NCI-H1930 (cell line): ENCODE measurements at places on chromosomes 1 and 21.

- no peak for DNase-seq
Measured at GRCh38 chr21:44485796-44486195, 30.5 kb downstream of the LRRC3 start.

DNA sequence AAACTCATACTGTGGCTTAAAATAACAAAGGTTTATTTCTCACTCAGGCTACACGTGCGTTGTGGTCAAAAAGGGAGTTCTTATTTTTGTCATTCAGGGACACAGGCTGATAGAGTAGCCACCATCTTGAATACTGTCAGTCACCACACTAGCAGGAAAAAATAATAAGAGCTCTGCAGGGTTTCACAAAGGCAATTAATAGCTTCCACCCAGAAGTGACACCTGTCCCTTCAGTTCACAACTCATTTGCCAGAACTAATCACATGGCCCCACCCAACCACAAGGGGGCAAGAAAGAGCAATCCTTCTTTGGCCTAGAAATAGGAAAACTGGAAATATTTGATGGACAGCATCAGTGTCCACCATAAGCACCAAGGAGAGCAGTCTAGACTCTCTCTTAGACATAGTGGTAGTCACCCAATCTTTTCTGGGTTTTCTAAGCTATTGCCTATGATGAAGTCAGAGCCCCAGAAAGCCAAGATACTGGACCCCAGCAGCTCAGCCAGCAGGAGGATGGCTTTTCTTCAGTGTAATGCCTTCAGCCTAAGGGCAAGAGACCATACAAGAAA is 8.2 kb downstream of the HAPLN2 start:
- DNase-seq = peak; percentile 27

- DNase-seq = no peak
Measured at GRCh38 chr21:35340273-35340672, 291.2 kb upstream of the RUNX1 start.

DNA sequence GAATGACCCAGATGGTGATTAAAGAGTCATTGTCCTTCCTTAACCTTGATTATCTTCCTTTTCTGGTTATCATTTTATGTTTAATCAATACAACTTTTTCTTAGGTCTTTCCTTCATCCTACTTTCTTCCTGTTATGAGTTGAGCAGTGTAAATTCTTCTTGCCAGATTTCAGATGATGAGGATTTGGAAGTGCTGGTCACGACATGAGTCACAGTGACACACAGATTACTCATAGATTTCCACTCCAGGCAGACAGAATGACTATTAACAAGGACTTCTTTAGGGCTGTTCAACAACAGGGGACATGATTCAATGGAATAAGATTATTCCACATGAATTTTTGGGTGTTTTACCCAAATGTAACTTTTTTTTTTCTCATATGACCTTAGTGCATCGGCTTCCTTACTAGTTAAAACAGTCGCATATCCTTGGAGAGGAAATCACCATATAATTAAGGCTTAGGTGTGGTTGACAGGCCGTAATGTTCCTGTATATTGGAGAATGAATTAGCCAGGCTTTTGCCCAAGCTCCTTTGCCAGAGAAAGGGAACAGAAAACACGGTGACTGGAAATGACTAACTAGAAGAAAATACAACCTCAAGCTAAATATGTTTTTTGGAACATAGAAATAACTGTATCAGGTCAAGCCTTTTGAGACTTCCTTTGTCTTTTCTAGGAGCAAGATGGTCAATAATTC is 44.2 kb downstream of the PRRX1 start:
- DNase-seq = no peak

- no peak for DNase-seq
Measured at GRCh38 chr1:58548371-58548770, 1.8 kb upstream of the OMA1 start.

DNA sequence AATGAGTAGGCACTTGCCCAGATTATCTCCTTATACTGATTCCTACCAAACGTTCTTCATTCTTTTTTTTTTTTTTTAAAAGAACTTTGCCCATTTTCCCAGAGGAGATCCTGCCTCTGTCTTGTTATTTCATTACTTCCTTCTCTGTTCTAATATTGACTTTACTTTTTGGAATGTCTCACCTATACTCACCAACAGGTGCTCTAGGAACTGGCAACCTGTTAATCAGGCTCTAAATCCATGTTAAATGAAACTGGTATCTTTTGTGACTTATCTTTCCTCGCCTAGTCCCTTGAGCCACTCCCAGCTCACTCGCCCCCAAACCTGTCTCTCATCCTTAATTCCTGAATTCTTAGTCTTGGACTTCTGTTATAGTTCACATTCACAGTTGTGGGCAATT is 1.2 kb upstream of the CRCT1 start:
- DNase-seq = no peak

- no peak for DNase-seq
Measured at GRCh38 chr1:177181280-177181630, 10.5 kb downstream of the BRINP2 start.

DNA sequence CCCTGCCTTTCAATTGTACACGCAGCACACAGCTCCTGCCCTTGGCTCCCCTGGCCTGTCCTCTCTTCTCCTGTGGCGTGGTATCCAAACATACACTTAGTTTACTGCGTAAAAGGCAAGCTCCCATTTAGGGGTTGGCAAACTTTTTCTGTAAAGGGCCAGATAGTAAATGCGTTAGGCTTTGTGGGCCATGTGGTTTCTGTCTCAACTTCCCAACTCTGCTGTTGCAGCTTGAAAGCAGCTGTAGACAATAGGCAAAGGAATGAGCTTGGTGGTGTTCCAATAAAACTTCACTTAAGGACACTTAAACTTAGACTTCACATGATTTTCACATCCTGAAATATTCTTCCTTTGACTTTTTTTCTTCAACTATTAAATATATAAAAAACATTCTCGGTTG is 63.3 kb downstream of the RHOU start:
- DNase-seq = no peak

DNA sequence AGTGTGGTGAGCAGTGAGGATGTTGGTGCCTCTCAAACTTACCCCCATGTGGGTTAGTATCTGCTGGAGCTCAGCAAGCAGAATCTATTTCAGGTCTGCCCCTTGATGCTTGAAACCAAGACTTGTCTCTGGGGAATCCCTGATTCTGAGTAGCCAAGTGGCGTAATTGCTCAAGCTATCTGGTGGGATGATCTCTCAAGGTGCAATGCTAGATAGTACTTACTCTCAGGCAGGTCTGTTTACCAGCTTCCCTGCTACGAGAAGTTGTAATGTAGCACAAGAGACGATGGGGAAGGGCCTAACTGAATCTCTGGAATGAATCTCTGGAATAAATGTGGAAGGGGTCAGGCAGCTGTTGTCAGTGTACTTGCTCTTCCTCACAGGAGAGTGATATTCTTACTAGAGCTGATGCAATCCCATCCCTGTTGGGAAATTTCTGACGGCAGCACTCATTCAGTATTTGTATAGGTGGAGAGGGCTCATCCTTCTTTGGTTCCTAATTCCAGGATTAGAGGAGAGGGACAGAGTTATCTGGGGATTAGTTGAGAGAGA is 65.4 kb downstream of the MACF1 start:
- no peak for DNase-seq

GRCh38 chr1:213227458-213227857 is 176.4 kb downstream of the RPS6KC1 start:
- no peak for DNase-seq

DNA sequence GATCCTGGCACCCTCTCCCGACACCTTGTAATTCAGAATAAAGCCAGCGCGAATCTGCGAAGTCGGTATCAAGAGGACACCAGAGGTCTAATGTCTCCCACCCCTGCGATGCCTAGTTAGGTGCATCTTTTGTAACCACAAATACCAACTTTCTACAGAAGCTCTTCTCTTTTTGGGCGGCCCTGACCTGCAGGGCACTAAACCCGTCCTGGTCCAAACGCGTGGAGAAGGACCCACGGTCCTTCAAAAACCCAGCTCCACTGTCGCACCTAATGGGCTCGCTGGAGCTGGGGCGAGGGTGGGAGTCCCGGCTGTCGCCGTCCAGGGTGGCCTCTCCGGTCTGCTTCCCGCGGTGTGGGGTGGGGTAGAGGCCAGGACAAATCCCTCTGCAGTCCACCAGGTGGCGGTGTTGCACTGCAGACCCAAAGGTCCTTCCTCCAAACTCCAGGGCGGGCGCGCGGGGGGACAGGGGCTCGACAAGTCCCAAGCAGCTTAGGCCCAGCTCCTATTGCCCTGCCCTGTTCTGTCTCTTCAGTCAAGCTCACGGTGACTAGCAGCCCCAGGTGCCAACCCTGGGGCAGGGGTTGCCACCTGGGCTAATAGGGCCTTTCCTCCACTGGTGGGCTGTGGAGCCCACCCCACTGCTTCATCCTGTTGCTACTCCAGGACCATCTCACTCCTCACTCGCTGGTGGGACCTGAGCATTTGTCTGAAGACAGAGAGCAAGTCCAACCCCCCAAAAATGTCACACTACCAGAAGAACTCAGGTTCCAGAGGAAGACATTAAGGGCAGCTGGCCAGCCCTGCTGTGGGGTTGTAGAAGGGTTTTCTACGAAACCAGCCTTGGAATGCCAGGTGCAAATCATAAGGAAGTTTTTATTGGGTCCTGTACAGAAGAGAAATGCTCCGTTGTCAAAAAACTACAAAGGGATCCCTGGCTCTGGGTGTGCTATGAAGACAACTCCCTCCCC is 2.8 kb downstream of the HES3 start:
- peak; percentile 74 for DNase-seq

DNA sequence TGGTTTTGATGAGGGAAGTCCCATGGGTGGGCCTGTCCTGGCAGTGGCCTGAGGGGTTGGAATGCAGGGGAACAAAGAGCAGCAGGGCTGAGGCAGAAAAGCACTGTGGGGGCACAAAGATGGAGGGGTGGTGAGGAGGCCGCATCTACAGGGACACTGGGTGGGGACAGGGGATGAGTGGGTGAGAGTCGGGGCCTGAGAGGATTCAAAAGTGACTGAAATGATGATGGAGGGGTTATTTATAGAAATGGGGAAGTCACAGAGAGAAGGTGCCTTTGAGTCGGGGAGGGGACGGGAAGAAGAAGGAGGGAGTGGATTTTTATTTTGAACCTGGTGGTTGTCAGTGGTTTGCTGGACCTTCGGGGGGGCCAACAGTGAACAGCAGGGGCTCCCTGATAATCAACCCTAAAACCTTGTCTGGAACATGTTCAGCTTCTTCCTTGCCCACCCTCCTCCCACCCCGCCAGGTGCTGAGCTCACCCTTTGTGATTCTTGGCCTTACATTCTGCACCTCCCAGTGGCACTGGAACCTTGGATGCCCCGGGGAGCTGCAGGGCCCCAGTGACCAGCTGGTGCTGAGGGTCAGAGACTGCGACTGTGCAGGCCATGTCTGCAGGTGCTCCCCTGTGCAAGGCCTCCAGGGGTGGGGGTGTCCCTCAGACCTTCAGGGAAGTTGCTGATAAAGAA is 42.9 kb downstream of the IER5 start:
- no peak for DNase-seq

DNA sequence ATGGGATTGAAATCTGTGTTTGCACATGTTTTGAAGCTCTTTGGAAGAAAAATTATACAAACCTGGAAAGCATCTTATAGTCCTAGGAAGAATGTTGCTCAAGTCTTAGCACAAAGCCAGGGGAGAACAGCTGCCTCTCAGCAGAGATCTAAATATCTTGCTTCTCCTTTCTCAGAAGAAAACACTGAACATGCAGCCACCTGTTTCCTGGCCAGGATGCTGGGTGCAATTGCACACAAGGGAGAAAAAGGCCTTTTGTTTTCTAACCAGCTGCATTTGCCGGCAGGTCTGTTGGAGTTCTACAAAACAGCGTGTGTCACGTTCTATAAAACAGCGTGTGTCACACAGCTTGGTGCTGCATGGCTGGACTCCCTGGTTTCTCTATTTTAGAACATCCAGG is 259.6 kb upstream of the PLD5 start:
- DNase-seq = peak; percentile 18

DNA sequence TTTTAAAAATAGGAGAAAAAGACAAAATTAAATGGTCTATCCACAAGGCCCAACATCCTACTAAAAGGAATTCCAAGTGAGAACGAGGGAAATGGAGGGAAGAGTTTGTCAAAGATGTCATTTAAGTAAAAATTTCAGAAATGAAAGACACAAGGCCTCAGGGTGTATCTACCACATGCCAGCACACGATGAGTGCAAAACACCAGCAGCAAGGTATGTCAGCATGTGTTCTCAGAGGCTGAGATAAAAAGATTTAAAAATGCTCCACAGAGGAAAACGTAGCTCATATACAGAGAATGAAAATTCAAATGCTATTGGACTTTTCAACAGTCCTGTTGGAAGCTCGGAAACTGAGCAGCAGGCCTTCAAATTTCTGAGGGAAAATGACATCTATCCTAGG is 42.0 kb downstream of the RHOU start:
- no peak for DNase-seq

- no peak for DNase-seq
Measured at GRCh38 chr1:46166521-46167462, 8.1 kb upstream of the TSPAN1 start.

DNA sequence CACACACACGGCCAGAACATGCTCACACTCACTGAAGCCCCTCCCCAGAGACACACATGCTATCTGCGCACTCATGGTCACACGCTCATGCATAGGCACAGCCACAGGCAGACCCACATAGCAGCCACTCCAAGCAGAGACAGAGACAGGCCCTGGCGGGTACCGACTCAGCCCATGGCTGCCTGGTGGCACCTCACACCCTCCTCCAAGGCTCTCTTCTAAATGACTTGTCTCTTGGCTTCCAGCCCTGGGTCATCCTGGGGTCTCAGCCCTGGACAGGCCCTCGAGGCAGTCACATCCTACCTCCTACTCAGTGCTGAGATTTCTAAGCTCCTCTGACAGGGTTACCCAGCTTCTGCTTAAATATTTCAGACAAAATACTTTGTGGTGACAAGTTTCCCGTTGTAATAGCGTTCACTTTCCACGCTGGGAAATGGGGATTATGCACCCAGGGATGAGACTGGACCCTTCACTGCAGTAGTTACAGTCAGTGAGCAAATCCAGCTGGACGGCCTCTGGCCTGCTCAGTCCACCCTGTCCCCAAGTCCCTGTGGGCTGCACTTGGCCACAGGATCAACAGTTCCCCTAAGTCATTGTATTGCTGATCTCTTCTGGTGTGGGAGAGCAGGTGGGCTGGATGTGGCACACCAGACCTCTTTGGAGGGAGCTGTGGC is 2.9 kb upstream of the NFASC start:
- DNase-seq = no peak

DNA sequence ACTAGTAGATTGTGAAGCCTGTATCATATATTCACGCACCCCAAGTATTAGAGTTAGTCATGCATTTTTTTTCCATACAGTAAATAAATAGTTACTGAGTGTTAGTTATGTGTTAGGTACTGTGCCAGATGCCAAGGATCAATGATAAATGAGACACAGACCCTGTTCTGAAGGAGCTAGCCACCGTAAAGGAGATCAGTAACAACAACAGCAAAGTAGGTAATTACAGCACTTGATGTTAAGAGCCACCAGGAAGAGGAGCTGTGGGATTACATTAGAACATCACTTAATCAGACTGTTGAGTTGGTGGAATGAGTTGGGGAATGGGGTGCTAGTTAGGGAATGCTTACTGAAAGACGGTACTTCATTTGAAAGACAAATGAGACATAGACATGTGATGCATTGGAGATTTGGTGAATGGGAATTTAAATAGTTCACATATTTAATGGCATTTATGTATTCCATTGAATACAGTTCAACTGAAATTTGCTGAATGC is 21.0 kb downstream of the PRKAA2 start:
- no peak for DNase-seq

- DNase-seq = no peak
Measured at GRCh38 chr1:198328458-198329032, 171.7 kb downstream of the NEK7 start.

GRCh38 chr1:94463056-94463764 is 45.0 kb downstream of the ABCD3 start:
- no peak for DNase-seq

- no peak for DNase-seq
Measured at GRCh38 chr1:151859891-151860293, 6.4 kb upstream of the THEM5 start.
